NCI-H446 treated with DMSO at 0.1 percent for 48 hours (cell line): ENCODE measurements at places on chromosomes 13 and 19.

DNA sequence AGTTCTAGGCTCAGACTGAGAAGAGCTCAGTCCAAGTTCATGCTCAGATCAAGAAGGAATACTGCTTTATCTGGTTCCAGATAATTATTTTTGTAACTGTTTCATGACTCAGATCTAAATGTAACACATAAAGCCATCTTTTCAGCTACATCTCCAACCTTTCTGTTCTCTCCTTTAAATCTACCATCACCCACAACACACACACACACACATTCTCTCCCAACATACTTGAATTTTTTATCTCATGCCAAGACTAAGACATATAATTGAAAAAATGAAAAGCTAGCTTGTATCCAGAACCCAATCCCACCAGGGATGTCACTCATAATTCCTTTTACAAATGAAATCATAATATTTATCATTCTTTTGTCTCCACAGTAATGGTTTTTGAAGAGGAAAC lies 7.6 kb downstream of the KATNAL1 start:
- no peak for DNase-seq

- no peak for DNase-seq
Observed at GRCh38 chr13:40496035-40496810, 170.2 kb downstream of the FOXO1 start.

DNA sequence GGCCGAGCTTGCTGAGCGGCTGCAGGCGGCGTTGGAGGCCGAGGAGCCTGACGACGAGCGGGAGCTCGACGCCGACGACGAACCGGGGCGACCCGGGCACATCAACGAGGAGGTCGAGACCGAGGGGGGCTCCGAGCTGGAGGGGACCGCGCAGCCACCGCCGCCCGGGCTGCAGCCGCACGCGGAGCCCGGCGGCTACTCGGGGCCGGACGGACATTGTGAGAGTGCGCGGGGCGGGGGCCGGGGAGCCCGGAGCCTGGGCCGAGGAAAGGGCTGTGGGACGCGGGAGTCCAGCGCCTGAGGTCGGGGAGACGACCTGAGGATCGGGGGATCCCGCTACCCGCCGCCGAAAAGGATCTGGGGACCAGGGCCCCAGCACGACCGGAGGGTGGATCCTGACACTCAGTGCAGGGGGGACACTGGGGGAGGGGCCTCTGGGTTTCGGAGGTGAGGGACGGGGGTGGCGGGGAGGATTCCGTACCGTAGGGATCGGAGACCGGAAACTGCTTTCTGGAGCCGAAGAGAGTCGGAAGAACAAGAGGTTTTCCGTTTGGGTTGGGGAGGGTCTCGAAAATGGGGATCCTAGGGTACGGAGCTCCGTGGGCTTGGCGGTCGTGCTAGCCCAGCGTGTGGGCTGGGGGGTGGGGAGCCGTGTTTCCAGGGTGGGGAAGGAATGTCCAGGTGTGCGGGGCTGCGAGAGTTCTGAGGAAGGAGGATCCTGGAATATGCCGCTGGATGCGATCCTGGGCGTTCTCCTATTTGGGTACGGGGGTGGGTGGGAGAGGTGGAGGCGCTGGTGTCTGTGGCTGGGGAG lies 616 bp downstream of the HNRNPUL1 start:
- no peak for DNase-seq

GRCh38 chr13:59681636-59682311 lies 482.0 kb downstream of the DIAPH3 start:
- no peak for DNase-seq

- no peak for DNase-seq
Observed at GRCh38 chr13:66640231-66640630, 589.9 kb downstream of the PCDH9 start.

DNA sequence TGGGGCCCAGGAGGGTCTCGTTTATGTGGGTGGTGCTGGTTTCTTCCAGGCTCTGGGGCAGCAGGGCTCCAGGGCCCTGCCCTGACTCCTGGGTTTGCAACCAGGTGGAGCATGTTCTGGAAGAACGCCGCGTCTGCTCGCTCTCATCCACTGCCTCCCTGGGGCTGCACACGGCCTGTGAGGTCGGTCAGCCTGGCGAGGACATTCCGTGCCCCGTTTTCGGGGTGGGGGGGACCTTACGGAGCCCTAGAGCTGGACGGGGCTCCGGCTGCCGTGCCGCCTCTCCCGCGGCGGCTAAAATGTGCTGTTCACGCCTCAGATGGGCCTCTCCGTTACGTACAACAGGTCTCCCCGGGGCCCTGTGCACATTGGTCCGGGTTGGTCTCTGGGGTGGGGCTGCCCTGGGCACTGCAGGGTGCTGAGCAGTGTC lies 3.3 kb downstream of the GNA11 start:
- DNase-seq: no peak

DNA sequence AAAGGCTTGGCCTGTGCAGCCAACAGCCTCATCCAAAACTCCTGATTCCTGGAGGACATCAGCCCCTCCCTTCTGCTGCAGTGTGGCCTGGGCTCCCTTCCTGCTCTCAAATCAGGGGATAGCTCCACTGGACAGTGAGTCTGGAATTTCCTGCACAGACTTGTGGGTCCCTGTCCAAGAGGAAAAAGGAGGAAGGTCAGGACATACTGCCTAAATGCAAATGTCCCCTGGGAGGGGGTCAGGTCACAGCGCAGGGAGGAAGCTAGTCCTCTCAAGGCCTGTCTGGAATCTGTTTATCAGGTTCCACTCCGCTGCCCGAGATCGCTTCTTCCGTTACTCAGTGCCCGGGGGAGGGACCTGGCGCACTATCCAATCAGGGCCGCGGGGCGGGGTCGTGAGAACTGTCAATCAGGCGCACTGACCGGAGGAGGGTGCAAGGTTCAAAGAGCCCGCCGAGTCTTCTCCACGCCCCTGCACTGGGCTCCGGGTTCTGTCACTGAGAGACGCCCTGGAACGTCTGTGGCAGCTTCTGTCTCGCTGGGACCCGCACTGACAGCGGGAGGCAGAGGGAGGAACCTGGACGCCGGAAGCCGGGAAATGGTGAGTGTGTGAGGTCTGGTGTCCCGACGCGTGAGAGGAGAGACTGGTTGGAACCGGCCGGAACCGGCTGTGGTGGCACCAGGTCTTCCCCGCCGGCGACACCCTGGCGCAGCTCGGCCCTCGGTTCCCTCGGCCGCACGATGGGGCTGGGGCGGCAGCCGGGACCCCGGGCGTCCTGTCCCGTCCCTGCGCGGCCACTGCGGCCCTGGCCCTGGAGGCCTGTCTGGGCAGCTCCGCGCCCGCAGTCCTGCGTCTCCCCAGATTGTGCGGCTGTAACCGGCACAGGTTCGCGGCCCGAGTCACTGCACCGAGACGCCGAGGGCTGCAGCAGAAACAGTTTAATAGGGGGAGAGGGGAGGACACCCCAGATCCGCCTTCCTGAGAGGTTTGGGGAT lies at the start of gene ZNF441:
TSS of gene ZNF441 (plus strand) at position 404 of the 995 bp plus-strand sequence. CDS start at position 598, 194 bp downstream.
- DNase-seq: peak; percentile 65

- peak; percentile 32 for DNase-seq
Observed at GRCh38 chr19:48152551-48152950, 17.6 kb downstream of the LIG1 start.

DNA sequence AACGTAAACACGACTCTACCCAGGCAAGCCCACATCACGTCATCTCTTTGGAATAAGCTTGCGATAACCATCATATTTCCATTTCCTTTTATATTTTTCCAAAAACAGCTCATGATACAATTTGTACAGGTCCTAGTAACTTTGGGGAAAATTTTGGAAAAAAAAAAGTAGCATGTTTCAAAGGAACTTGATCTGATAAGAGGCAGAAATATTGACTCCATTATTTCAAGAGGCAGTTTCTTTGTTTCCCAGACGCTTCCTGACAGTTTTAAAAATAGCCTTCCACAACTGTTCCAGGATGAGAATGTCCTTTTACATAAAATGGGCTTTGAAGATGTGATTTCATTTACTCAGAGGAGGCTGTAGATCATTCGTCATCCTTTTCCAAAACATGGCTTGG lies 23.1 kb downstream of the KLF2 start:
- DNase-seq: no peak

DNA sequence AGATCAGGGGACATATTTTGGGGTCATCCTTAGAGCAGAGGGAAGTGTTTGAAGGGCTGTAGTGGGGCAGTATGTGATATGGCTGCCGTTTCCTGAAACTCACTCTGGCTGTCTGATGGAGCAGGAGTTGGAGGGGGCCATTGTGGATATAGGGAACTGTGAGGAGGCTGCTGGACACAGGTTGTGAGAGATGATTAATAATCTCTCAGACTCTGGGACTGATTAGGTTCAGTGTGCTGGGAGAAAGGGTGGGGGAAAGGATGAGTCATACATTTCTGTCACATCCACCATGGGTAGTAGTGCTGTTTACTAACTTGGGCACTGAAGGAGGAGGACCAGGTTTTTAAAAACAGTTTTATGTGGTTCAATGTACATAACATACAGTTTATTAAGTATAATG lies 4.8 kb downstream of the B3GLCT start:
- peak; percentile 5 for DNase-seq

DNA sequence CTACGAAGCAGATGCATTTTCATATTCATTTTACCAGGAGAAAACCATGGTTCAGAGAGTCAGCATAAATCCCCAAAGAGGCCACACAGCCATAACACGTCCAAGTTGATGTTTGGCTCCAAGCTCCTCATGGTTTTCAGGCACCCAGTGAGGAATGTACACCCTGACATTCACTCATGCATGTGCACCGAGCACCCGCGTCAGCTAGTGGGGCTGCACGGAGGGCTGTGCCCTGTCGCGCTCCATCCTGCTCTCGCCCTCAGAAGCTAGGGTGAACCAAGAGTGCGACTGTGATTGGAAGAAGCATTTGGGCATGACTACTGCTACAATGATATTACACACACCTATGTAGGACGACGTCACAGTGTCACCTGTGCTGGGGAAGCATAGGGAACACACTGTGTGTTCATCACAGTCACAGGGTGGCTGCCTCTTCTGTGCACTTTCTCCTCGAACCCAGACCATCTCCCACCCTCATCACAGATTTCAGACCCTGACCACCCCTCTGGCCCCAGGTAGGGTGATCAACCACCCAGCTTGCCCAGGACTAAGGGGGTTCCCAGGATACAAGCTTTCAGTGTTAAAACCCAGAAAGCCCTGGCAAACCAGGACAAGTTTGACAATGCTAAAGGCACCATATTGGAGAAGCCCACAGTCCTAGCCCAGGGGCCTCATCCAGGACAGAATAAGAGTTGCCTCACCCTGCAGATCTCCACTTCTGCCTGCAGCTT lies 148.6 kb upstream of the ZNF507 start:
- DNase-seq: no peak

- DNase-seq: no peak
Observed at GRCh38 chr19:45789035-45789786, 3.4 kb downstream of the DMWD start.

DNA sequence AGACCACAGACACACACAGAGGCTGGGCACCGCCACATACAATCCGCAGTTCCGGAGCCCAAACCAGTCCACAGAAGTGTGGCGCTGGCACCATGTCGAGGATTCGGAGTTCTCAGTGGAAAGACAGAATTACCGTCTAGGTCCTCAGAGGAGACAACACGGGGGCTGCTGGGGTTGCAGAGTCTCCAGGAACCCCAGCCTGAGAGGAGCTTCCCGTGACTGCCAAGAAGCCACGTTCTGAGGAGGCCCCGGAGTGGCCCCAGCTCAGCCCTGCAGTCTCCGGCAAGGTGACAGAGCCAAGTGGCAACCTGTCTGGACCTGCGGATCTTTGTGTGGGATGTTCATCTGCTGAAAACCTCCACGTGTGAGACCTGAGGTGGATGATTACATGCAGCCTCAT lies 7.3 kb upstream of the ADPRHL1 start:
- no peak for DNase-seq

GRCh38 chr19:39385629-39386411 lies 5.1 kb downstream of the PAF1 start:
- DNase-seq: no peak

DNA sequence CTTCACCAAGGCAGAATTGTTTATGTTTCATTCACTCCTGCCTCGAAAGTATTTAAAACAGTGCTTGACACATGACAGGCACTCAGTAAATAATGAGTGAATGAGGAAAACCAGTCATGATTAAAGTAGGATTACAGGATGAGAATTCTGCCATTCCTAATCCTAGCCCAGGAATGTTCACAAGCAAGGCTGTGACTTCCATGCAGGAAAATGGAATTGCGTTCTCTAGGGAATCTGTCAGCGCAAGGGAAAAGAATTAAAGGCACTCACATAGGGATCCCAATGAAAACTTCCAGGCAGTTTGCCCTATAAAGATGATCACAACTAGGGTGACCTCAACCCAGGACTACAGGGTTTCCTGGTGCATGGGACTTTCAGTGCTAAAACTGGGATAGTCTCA lies 143.4 kb downstream of the CYSLTR2 start:
- no peak for DNase-seq

- DNase-seq: no peak
Observed at GRCh38 chr13:97310809-97311436, 88.8 kb downstream of the MBNL2 start.

DNA sequence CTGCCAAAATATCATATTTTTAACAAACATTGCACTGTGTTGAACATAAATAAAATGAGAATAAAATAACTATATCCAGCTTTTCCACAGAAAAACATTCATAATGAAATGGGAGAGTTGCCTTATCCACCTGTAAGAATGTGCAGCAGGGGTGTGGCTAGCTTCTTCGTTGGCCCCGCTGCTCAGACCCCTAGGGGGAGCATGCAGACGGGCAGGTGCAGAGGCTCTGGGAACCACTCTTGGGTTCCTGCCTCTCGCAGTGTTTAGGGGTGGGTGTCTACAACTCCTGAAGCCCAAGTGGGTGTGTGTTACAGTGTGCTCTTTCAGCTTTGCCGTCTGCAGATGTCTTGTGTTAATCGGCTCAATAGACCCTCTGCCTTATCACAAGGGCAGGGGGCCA lies 121.7 kb downstream of the SLITRK5 start:
- no peak for DNase-seq

GRCh38 chr13:99159331-99160061 lies 41.2 kb upstream of the UBAC2 start:
- DNase-seq: no peak

GRCh38 chr19:56601375-56601774 lies 6.3 kb downstream of the ZNF71 start:
- DNase-seq: no peak

- no peak for DNase-seq
Observed at GRCh38 chr19:14368011-14368513, 13.2 kb upstream of the ADGRE5 start.

- no peak for DNase-seq
Observed at GRCh38 chr13:96960379-96960778, 33.9 kb downstream of the OXGR1 start.

DNA sequence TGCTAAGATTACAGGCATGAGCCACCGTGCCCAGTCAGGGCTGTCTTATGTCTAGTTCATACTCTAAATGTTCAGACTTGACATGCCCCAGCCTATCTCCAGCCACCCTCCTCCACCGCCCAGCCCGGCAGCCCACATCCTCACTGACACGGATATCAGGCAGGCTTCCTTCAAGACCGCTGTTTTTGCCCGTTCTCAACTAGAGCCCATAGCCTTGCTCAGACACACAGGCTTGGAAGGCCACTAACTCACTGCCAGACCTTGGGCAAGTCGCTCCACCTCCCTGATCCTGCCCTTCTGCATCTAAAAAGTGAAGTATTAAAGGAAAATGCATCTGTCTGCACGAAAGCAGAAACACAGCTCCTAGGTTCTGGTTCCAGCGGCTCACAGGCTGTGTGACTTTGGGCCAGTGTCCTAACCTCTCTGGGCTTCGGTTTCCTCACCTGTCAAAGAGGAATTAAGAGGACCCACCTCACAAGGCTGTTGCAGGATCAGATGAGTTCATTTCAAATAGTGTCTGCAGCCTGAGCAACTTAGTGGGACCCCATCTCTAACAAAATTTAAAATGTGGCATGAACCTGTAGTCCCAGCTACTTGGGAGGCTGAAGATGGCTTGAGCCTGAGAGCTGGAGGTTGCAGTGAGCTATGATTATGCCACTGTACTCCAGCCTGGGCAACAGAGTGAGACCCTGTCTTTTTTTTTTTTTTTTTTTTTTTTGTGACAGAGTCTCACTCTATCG lies 14.5 kb upstream of the CERS4 start:
- DNase-seq: no peak
